ENCODE measurements at places on chromosomes 4 and X. TPM values are rescaled to one million over a fixed set of nuclear protein-coding genes. Genes with fewer than 3 reads are reported as not detected.

- no peaks in the 10 kb centered on the region for H3K36me3 ChIP-seq
- no peaks in the 10 kb centered on the region for H3K27me3 ChIP-seq
- H3K27ac ChIP-seq, result no peak overlapping the region
- no peak for DNase-seq
Observed at GRCh38 chr4:24771241-24771640, 24.1 kb upstream of the SOD3 start.

DNA sequence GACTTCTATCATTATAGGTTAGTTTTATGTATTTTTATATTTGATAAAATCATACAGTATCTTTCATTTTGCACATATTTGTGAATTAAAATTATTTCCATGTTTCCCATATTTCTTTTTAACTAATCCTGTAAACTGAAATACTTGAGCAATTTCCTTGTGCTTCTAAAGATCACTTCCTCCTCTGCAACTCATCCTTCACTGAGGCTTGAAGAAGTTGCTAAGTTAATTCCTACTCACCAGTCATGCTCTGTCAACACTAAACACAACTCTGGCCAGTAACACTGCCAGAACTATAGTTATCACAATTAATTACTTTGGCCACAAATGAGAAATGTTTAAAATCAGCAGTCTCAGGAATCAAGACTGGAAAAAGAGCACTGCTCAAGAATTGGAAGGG is 6.7 kb downstream of the SPATA4 start:
- no peak overlapping the region for H3K4me3 ChIP-seq
- H3K4me1 ChIP-seq, result no peaks in the 10 kb centered on the region
- no peaks in the 10 kb centered on the region for H3K36me3 ChIP-seq
- H3K27ac ChIP-seq, result no peak overlapping the region
- DNase-seq, result no peak

GRCh38 chr4:145066063-145066501 is 31.9 kb downstream of the ANAPC10 start:
- no peak for DNase-seq
- H3K36me3 ChIP-seq, result no peaks in the 10 kb centered on the region
- H3K4me3 ChIP-seq, result no peak overlapping the region
- H3K27ac ChIP-seq, result peak overlapping the region; percentile 61
- peaks cover 4% of the 10 kb centered on the region for H3K4me1 ChIP-seq

- DNase-seq, result no peak
- H3K27me3 ChIP-seq, result peaks cover 77% of the 10 kb centered on the region
- H3K4me1 ChIP-seq, result peaks cover 11% of the 10 kb centered on the region
Observed at GRCh38 chr4:144648042-144648441, 2.1 kb downstream of the HHIP start.

DNA sequence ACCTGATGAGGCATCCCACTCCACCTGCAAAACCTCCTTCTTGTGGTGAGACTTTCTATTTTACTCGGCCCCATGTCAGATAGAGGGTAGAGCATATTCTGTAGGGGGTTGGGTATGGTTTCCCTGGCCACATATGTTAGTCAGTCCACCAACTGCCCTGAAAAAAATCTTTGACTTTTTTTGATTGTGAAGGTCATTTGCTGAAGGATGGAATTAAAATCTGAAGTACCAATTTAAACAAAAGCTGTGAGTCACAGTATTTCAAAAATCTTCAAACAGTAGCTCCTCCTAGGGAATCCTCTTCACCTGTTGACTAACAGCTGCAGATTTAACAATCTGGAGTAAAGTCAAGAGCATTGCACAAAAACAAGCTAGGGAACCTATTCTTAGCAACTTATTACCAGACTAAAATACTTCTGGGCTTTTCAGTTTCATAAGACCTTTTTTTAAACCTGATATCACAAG is 8.0 kb upstream of the CCDC110 start:
- H3K36me3 ChIP-seq, result no peaks in the 10 kb centered on the region
- H3K4me3 ChIP-seq, result no peak overlapping the region
- H3K27me3 ChIP-seq, result peaks cover 7% of the 10 kb centered on the region
- no peak for DNase-seq
- no peaks in the 10 kb centered on the region for H3K4me1 ChIP-seq
- H3K27ac ChIP-seq, result no peak overlapping the region

GRCh38 chr4:94995684-94996394 is 238.1 kb downstream of the BMPR1B start:
- H3K27ac ChIP-seq, result no peak overlapping the region
- H3K36me3 ChIP-seq, result no peaks in the 10 kb centered on the region
- no peak for DNase-seq
- no peaks in the 10 kb centered on the region for H3K27me3 ChIP-seq
- no peaks in the 10 kb centered on the region for H3K4me1 ChIP-seq

GRCh38 chrX:154010330-154011087 is 9.2 kb downstream of the IRAK1 start:
- H3K27me3 ChIP-seq, result no peaks in the 10 kb centered on the region
- H3K27ac ChIP-seq, result no peak overlapping the region
- no peak overlapping the region for H3K4me3 ChIP-seq
- peaks cover 4% of the 10 kb centered on the region for H3K4me1 ChIP-seq
- no peaks in the 10 kb centered on the region for H3K36me3 ChIP-seq

DNA sequence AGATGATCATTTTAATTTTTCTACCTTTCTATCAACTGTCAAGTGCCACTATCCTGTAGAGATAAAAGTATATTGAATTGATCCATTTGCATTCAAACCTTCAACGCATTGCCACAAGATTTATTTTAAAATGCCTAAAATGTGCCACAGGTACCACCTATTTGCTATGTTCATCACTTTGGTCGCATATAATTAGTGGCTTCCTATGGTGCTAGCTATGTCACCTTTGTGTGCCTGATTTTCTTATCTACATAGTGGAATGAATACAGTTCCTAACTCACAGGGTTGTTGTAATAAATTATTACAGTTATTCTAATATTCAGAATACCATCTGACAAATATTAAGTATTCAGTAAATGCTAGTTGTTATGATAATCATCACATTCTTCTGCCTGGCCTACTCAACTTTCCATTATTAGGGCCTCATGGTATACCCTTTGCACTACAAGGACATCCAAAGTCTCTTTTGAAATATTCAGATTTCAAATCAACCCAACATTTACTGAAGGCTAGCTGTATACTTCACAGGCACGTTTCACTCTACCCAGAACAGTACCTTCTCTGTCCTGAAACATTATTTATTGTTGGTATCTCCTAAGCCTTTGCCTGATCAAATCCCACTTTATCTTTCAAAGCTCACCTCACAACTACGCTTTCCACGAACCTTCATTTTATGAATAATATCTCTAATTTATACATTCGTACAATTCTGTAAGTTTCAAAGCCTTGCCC is 62.4 kb downstream of the ANXA10 start:
- DNase-seq, result no peak
- no peaks in the 10 kb centered on the region for H3K4me1 ChIP-seq

GRCh38 chrX:66632981-66633380 is 5.9 kb downstream of the EDA2R start:
- H3K4me1 ChIP-seq, result no peaks in the 10 kb centered on the region
- no peaks in the 10 kb centered on the region for H3K36me3 ChIP-seq
- H3K27ac ChIP-seq, result no peak overlapping the region
- H3K4me3 ChIP-seq, result no peak overlapping the region

- H3K27ac ChIP-seq, result no peak overlapping the region
- no peaks in the 10 kb centered on the region for H3K27me3 ChIP-seq
- H3K4me3 ChIP-seq, result no peak overlapping the region
- no peaks in the 10 kb centered on the region for H3K36me3 ChIP-seq
Observed at GRCh38 chr4:76614589-76614988, 179.6 kb downstream of the SHROOM3 start.

GRCh38 chr4:142278171-142278570 is 567.9 kb downstream of the INPP4B start:
- no peaks in the 10 kb centered on the region for H3K36me3 ChIP-seq
- H3K27ac ChIP-seq, result no peak overlapping the region
- H3K27me3 ChIP-seq, result no peaks in the 10 kb centered on the region
- H3K4me3 ChIP-seq, result no peak overlapping the region
- no peaks in the 10 kb centered on the region for H3K4me1 ChIP-seq

DNA sequence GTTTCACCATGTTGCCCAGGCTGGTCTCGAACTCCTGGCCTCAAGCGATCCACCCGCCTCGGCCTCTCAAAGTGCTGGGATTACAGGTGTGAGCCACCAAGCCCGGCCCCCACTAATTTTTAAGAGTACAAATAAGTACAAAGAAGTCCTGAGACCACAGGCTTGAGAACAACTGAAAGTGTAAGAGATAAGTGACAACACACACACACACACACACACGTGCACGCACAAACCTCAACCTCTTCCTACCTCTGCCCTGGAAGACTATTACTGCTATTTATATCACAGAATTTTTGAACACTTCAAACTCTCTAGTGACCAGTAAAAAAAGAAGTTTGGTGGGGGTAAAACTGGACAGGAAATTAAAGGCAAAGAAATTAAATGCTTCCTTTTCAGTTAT is 7.5 kb downstream of the KLHL15 start:
- no peaks in the 10 kb centered on the region for H3K4me1 ChIP-seq
- DNase-seq, result no peak
- H3K27ac ChIP-seq, result no peak overlapping the region
- no peaks in the 10 kb centered on the region for H3K27me3 ChIP-seq

GRCh38 chrX:28189011-28189410 is 207.8 kb upstream of the DCAF8L1 start:
- H3K4me1 ChIP-seq, result no peaks in the 10 kb centered on the region
- no peak overlapping the region for H3K4me3 ChIP-seq
- no peak overlapping the region for H3K27ac ChIP-seq
- no peaks in the 10 kb centered on the region for H3K36me3 ChIP-seq
- DNase-seq, result no peak

DNA sequence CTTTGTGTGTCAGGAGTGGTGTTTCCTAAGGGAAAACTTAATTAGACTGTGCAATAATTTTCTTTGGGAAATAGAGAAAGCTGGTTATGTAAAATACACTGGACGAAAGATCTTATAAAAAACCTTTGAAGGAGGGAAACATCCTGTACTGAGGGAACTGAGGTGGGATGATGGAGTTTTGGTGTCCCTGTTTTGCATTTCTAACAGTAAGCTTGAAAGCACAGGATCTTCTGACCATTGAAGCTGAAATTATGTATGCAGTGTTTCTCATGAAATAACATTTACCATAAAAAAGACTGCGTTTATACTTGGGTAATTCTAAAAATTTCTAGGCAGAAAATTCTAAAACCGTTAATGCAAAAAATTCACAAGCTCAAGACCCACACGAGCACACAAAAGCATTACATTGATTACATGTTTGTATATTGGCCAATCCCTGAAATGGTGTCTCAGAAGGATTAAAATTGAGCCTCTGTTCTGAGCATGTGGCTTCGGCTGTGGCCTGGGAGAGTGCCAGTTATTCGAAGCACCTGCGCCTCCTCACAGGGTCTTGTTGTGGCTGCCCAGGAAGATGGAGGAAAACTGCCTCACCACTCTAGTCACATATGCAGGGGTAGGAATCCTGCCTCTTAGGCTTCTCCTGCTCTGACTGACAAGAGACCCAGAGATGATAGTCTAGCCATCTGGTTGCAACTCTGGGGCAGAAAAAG is 49.5 kb downstream of the JADE3 start:
- DNase-seq, result no peak
- H3K36me3 ChIP-seq, result no peaks in the 10 kb centered on the region
- H3K27ac ChIP-seq, result no peak overlapping the region
- no peaks in the 10 kb centered on the region for H3K27me3 ChIP-seq

GRCh38 chr4:139171876-139172691 is 4.9 kb downstream of the ELF2 start:
- peaks cover 46% of the 10 kb centered on the region for H3K4me1 ChIP-seq
- no peak for DNase-seq
- no peaks in the 10 kb centered on the region for H3K27me3 ChIP-seq
- H3K4me3 ChIP-seq, result no peak overlapping the region
- no peaks in the 10 kb centered on the region for H3K36me3 ChIP-seq

DNA sequence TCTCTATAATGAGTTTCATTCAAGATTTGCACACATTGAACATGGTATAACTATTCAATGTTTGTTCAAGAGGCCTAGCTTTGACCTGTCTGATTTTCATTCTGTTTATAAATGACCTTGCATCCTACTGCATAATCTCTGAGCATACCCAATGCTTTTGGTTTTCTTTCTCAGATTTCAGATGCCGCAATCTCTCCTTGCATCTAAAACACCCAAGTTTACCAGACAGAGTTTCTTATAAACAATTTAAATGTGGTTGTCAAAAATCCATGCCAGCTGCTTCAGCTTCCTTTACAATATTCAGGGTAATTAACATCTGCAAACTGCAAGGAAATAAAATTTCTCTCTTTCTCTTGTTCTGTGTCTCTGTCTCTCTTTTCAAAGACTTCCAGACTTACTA is 123.0 kb upstream of the PCDH18 start:
- no peak overlapping the region for H3K4me3 ChIP-seq
- no peaks in the 10 kb centered on the region for H3K27me3 ChIP-seq
- no peak overlapping the region for H3K27ac ChIP-seq
- no peak for DNase-seq
- no peaks in the 10 kb centered on the region for H3K4me1 ChIP-seq

DNA sequence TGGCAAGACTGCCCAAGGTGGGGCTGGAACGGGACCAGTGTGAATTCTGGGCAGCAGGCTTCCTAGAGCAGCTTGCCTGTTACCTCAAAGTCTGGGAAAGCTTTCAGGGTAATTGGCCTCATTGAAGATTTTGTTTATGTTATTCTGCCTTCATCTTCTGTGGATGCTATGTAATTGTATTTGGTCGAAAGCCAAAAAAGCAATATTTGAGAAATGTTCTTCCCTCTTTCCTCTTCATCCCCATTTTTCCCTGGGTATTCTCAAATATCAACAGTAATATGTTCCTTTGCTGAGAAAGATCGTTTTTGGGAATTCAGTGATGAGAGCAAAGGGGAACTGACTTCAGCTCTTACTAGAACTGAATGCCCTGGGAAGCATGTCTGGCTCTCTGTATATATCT is 12.9 kb downstream of the TMEM131L start:
- peaks cover 6% of the 10 kb centered on the region for H3K4me1 ChIP-seq
- H3K27me3 ChIP-seq, result no peaks in the 10 kb centered on the region
- H3K36me3 ChIP-seq, result no peaks in the 10 kb centered on the region
- no peak overlapping the region for H3K4me3 ChIP-seq

The PPM1K gene
- total RNA-seq, result 7.6 TPM

The ATP1B4 gene
- total RNA-seq, result not detected

The C4orf36 gene
- not detected for total RNA-seq

The F9 gene
- total RNA-seq, result not detected

The TSPAN5 gene
- total RNA-seq, result 4.8 TPM

The ELOVL6 gene
- 10.6 TPM for total RNA-seq

The PLP1 gene
- total RNA-seq, result 4.4 TPM

The SMIM31 gene
- total RNA-seq, result 2.0 TPM

The NWD2 gene
- total RNA-seq, result not detected

The GPR34 gene
- 1.00 TPM for total RNA-seq

The OTUD4 gene
- total RNA-seq, result 29.2 TPM

The PTPN13 gene
- total RNA-seq, result 18.5 TPM

Data from transverse colon (tissue), 4 donors.